ENCODE measurements at places on chromosomes 1 and 21. TPM values are rescaled to one million over a fixed set of nuclear protein-coding genes. Genes with fewer than 3 reads are reported as not detected.

GRCh38 chr1:181062836-181063428 lies 25.6 kb upstream of the IER5 start:
- peak; percentile 92 for ATAC-seq

GRCh38 chr1:202029727-202030126 lies 19.3 kb downstream of the ELF3 start:
- no peak for ATAC-seq

- no peak for ATAC-seq
Measured at GRCh38 chr1:203628201-203629015, 1.8 kb downstream of the ATP2B4 start.

GRCh38 chr1:226664413-226665101 lies 74.5 kb downstream of the ITPKB start:
- ATAC-seq = no peak

NMNAT1 gene
- total RNA-seq = 5.5 TPM

- no peak for ATAC-seq
Measured at GRCh38 chr1:154411525-154411924, 6.4 kb downstream of the IL6R start.

DNA sequence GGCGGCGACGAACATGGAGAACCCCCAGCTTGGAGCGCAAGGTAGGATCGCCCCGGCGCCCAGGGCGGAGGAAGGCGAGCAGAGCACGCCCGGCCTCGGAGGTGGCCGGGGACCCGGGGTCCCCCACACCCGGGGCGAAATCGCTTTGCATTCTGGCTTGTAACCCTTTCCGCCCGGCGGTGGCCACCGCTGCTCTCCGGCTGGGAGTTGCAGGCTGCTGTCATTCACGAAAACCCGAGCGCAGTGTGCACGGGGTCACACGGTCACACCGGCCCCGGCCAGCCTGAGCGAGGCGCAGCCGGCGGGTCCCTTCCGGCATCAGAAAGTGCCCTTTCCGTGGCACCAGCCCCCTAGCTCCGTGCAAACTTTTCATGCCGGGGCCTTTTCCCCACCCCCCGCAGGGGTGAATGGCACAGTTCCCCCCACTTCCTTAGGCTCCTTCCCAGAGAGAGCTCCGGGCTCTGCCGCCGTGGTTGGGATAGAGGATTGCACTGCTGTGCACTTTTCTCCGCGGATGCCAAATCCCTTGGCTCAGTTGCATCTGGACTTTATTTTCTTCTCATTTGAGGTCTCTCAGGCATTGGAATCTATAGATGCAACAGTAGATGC lies 802 bp downstream of the KAZN start:
- ATAC-seq = no peak

GRCh38 chr1:15992582-15993500 lies 11.2 kb upstream of the SRARP start:
- no peak for ATAC-seq

SLC2A5 gene
- 0.87 TPM for total RNA-seq

DNAJC6 gene
- 10.4 TPM for total RNA-seq

DNA sequence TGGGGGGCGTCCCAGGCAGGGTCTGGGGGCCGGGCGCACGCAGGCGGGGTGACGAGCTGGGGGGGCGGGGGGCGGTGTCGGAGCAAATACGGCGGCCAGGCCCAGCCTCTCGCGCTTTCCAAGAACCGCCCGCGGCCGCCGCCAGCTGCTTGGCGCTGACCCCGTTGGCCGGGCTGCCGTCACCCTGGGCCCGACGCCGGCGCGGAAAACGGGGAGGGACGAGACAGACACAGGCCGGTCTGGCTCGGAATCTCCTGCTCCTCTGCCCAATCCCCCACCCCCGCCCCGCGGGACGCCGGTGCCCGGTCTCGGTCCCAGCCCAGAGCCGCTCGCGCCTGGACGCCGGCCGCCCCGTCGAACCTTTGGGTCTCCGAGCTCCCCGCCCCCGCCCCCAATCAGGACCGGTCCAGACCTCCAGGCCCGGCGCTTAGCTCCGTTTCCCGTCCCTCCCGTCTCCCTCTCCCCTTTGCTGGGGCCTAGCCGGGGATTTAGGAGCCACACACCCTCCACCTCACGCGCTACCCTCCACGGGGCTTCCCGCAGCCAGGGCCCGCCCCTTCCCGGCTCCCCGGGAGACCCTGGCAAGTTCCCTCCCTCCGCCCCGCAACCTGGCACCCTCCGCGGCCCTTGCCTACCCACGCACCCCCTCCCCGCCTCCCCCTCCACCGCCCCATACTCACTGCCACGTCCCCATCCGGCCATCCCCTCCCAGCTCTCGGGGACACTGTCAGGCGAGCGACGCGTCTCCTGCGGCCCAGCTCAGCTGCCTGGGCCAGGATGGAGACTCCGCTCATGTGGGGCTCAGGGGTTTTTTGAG lies 800 bp upstream of the MMP23B start:
- ATAC-seq = no peak

CELF3 gene
- not detected for total RNA-seq

PM20D1 gene
- total RNA-seq = 0.32 TPM

DNA sequence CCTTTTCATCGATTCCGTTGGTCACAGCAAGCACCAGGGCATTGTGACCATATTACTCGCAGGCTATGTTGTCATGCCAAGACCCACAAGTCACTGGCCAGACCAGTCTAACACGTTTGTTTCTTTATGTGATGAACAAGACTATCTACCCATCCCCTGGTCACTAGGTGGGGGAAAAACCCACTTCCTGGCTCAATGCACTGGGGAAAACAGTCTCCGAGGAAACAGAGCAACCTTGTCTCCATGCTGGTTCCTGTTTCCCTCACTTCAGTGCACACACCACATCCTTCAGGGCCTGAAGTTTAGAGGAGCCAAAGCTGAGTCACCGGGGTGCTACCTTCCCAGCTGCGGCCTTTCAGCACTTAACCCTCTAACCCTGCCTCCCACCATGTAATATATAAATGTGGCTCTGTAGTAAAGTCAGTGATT lies 20.9 kb downstream of the ERICH3 start:
- ATAC-seq = peak; percentile 31

GRCh38 chr1:247386687-247387086 lies 29.3 kb upstream of the NLRP3 start:
- no peak for ATAC-seq
